ENCODE measurements at places on chromosomes 4 and X. TPM values are rescaled to one million over a fixed set of nuclear protein-coding genes. Genes with fewer than 3 reads are reported as not detected.

- no peak for DNase-seq
These were observed 109.7 kb downstream of the ZNF827 start for GRCh38 chr4:145828802-145829485.

GRCh38 chr4:148273501-148273986 is 168.7 kb downstream of the NR3C2 start:
- DNase-seq: peak; percentile 6

- DNase-seq: no peak
These were observed 28.0 kb upstream of the MXD4 start for GRCh38 chr4:2289955-2290333.

- DNase-seq: no peak
These were observed 63.2 kb downstream of the FRAS1 start for GRCh38 chr4:78120144-78120880.

DNA sequence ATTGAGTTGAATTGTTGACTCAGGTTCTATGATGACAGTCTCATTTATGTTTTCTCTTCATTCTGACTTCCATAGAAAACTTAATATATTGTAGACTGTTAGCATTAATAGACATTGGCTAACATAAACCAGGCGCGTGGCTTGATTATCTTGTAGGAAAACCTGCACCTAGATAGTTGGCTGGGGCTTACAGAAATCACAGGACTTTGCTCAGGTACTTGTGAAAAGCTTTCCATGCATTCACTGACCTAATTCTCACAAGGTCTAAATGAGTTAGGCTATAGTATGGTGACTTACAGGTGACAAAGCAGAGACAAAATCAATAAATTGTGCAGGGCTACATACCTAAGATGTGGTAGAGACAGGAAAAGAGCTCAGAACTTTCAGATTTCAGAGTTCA is 212.8 kb downstream of the GPAT3 start:
- no peak for DNase-seq

- no peak for DNase-seq
These were observed 36.0 kb upstream of the MXD4 start for GRCh38 chr4:2297606-2298531.

The MTHFD2L gene
- 7.1 TPM for total RNA-seq

The GATB gene
- 20.2 TPM for total RNA-seq

DNA sequence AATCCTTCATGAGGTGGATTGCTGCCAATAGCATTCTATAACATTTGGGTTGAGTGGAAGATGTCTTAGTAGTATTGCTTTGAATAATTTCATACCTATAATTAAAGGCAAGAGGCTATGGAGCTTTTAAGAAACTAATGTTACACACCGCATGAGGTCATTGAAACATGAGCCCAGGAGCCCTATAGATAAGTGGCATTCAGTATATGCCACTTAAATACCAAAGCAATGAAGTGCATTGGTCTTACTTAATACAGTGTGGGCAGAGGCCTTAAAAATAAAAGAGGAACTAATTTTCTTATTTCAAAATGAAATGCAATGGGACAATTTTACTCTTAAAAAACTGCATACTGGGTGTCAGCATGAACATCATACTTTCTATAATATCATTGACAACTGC is 47.5 kb downstream of the SPATA18 start:
- no peak for DNase-seq

DNA sequence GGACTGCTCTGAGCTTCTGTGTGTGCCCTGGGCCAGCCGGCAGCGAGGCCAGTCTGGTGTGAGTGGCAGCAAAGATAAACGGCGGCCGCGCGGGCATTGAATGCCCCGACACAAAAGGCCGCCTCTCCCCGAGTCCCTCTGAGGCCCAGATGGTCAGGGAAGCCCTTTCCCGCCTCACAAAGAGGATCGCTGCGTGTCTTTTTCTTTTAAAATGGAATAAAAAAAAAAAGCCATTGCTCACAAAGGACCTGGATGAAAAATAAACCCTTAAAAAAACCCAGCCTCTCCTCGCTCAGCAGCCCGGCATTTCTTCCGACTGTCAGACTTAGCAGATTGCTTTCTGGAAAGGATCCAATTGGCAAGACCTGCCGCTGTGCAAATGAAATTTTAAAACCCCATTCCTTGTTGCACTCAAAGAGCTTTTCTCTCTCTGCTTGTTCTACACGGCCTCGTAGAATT is 578.7 kb downstream of the BCOR start:
- no peak for DNase-seq

DNA sequence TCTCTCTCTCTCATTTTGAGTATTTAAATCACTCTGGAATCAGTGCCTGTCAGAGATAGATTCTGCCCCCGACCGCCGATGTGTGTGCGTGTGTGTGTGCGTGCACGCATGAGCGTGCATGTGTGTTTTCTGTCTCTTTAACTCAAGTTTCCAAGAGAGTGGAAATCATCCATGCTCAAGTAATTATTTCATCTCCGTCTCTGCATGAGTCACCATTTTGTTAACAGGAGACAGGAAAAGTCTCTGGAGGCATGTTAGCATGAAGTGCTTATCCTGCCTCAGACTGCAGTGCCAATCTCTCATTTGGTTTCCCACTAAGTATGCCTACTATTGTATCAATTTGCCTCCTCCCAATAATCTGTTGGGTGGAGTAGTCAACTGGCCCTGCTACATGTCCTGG is 182.9 kb upstream of the NHS start:
- no peak for DNase-seq

The CFAP99 gene
- total RNA-seq: not detected

GRCh38 chrX:42027367-42028000 is 104.1 kb upstream of the CASK start:
- DNase-seq: no peak

DNA sequence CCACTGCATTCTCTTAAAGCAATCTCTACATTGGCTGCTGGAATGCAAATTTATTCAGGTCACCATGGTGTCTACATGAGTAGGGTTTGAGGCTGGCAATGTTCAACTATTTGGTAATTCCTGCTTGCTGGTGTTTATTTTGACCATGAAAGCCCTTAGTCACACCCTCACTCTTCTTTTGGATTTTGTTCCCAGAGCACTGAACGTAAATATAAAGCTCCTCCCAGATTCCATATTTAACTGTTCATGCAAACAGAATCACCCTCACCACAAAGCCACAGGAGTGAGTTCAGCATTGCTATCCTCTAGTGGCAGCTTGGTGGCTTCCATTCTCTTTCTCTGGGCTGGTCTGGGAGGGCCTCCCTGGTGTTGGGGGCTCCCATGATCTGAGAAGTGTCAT is 82.8 kb downstream of the LNX1 start:
- peak; percentile 40 for DNase-seq

The PABPC4L gene
- total RNA-seq: 7.8 TPM

The RADX gene
- not detected for total RNA-seq

The C4orf50 gene
- total RNA-seq: 0.12 TPM

DNA sequence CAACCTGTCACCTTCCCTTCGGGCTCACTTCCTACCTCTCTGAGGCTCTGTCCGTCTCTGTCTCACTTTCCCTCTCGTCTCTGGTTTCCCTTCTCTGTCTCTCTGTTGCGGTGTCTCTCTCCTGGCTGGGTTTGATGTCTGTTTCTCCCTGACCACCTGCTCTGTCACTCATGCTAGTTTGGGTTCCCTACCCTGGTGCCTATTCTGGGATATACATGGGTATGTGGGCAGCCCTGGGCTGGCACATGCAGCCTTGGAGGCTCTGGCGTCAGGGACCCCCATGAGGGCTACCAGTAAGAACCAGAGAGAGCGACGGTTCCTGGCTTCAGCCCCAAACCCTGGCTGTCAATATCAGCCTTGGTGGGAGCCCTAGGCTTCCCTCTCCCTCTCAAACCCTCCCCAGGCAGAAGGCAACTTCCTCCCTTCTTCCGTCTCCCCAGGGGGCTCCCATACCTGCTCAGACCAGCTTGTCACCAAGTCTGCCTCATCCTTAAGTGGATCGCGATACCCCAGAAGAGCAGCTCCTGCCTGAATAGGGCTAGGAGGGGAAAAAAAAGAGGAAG is 314 bp downstream of the DNASE1L1 start:
- DNase-seq: no peak

DNA sequence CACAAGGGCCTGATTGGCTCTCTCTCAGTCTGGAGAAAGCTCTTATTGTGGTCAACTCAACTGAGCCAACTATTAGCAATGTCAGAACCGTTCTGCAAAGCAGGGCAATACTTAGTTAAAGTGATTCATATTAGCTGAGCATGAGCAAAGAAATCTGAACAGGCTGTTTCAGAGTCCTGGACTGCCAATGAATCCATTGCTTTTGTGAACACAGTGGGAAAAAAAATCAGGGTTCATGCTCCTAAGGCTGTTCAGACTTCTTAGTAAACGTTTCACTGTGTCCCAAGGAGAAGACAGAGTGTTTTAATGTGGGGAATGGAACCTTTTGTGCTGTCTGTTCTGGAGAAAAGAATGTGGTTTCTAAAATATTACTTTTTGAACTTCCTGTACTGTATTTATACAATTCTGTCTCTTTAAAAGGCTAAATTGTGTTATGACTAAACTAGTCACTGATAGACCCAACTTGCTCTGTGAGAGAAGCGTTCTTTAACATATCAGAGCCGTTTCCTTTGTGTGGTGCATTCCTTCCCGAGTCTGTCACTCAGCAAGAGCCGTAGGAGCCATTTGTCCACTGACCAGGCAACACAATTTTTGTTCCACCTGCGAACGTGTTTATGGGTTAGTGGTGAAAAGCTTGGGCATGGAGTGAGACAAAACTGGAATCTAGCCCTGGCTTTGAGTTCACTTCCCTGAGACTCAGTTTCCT is 366.1 kb downstream of the FBXO8 start:
- peak; percentile 7 for DNase-seq

DNA sequence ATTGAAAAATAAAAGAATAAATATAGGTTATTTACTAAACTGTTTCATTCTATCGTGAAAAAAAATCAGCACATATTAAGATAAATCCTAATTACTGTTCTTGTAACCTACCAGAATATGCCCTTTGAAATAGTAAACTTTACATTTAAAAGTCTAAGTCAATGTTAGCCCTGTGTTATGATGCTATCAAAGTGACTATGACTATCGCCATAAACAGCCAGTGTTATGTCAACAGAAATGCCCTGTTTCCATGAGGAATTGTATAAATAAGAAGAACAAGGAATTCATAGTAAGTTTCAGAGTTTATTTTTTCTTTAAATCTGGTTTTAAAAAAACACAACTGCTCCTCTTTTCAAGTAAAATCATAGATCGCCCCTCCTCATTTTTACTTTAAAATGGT is 11.4 kb downstream of the NR3C2 start:
- DNase-seq: no peak

The F8 gene
- total RNA-seq: 18.4 TPM

DNA sequence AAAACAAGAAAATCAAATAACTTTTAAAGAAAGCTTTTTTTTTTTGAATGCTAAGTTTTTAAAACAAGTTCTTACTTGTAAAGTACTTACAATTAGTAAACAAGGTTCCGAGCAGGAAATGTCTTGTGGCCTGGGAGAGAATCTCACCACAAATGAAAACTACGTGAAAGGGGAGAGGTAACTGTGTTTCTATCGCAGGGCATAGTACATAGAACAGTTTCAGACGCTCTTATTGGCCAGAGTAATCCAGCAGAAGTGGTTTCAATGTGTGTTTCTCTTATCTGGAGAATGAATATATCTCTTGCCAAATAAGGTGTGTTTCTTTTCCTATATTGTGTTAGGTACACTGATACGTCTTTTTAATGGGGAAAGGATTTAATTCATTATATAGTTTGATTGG is at the start of gene PLAC8:
PLAC8 (minus strand) TSS at position 154 of the 400 bp plus-strand sequence. CDS start 6,808 bp downstream, outside the sequence.
- DNase-seq: no peak

The CXorf49 gene
- not detected for total RNA-seq

DNA sequence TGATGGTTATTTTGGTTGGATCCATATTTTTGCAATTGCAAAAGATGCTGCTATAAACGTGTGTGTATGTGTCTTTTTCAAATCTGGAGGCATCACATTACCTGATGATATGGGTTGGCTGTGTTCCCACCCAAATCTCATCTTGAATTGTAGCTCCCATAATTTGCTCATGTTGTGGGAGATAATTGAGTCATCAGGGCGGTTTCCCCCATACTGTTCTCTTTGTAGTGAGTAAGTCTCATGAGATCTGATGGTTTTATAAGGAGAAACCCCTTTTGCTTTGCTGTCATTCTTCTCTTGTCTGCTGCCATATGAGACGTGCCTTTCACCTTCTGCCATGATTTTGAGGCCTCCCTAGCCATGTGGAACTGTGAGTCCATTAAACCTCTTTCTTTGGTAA is 33.4 kb downstream of the APOOL start:
- DNase-seq: no peak

GRCh38 chr4:8368061-8368481 is 72.5 kb downstream of the ACOX3 start:
- DNase-seq: no peak

GRCh38 chrX:12824944-12825343 is 33.7 kb downstream of the PRPS2 start:
- peak; percentile 12 for DNase-seq
